ENCODE measurements at places on chromosomes 6 and 20. TPM values are rescaled to one million over a fixed set of nuclear protein-coding genes. Genes with fewer than 3 reads are reported as not detected.
A peak's percentile ranks its signal among the peaks of the same experiment; 100 is the strongest.

SMOC2 gene
- total RNA-seq, result 4.2 TPM

SAMD5 gene
- total RNA-seq, result 9.2 TPM

TBP gene
- 20.8 TPM for total RNA-seq

TRAPPC3L gene
- 0.27 TPM for total RNA-seq

ASIP gene
- total RNA-seq, result not detected

GRM1 gene
- total RNA-seq, result 0.43 TPM

ERVFRD-1 gene
- not detected for total RNA-seq

LINC00237 gene
- not detected for total RNA-seq

TMEM244 gene
- total RNA-seq, result not detected

MDFI gene
- 53.9 TPM for total RNA-seq

BANF2 gene
- total RNA-seq, result not detected

MICB gene
- 0.86 TPM for total RNA-seq

LIME1 gene
- 6.3 TPM for total RNA-seq

SLC18B1 gene
- total RNA-seq, result 19.3 TPM

MEP1A gene
- 3.6 TPM for total RNA-seq

MYMX gene
- 0.53 TPM for total RNA-seq

SLC22A2 gene
- total RNA-seq, result not detected

RPN2 gene
- 206 TPM for total RNA-seq

SMLR1 gene
- 0.53 TPM for total RNA-seq

OOEP gene
- not detected for total RNA-seq

DNA sequence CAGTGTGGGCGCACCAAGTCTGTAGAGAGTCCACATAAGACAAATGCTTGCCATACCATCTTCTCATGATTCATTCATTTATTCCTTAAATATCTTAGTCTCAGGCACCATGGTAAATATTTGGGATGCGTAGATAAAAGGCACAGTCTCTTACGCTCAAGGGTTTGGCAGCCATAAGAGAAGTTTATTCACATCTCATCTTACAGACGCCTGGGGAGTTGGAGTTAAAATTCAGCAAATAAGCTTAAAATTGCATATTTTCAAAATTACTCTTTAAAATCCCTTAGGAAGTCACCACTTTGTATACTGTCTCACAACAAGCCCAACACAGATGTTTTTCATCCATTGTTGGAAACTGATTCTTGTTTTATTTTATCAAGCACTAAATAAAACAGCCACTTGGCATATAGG is 363.3 kb downstream of the KIF16B start:
- no peaks in the 10 kb centered on the region for H3K36me3 ChIP-seq
- no peak for DNase-seq
- H3K4me3 ChIP-seq, result no peak overlapping the region
- H3K27me3 ChIP-seq, result peaks cover 7% of the 10 kb centered on the region
- H3K4me1 ChIP-seq, result peaks cover under 1% of the 10 kb centered on the region
- H3K27ac ChIP-seq, result no peak overlapping the region

GRCh38 chr6:79605968-79606764 is 25.0 kb upstream of the SH3BGRL2 start:
- DNase-seq, result no peak
- H3K27ac ChIP-seq, result peak overlapping the region; percentile 41
- no peaks in the 10 kb centered on the region for H3K27me3 ChIP-seq
- H3K4me3 ChIP-seq, result no peak overlapping the region
- H3K4me1 ChIP-seq, result peaks cover 42% of the 10 kb centered on the region

- no peak overlapping the region for H3K27ac ChIP-seq
- H3K27me3 ChIP-seq, result peaks cover 3% of the 10 kb centered on the region
- H3K4me3 ChIP-seq, result no peak overlapping the region
- H3K36me3 ChIP-seq, result no peaks in the 10 kb centered on the region
Measured at GRCh38 chr6:100240798-100241197, 223.9 kb downstream of the SIM1 start.

DNA sequence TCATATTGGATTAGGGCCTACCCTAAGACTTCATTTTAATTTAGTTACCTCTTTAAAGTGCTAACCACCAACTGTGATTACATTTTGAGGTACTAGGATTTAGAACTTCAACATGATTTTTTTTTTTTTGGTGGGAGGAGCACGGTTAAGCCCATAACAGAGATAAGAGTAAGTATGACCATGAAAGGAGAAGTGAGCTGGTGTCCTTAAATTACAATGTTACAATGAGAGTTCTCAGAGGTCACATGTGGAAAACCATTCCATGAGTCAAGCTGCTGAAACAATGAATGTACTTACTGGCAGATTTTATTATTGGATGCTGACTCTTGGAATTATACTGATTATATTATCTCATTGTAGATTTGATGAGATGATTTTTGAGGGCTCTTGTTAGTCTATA is 779.3 kb upstream of the CITED2 start:
- DNase-seq, result no peak
- H3K27me3 ChIP-seq, result no peaks in the 10 kb centered on the region

DNA sequence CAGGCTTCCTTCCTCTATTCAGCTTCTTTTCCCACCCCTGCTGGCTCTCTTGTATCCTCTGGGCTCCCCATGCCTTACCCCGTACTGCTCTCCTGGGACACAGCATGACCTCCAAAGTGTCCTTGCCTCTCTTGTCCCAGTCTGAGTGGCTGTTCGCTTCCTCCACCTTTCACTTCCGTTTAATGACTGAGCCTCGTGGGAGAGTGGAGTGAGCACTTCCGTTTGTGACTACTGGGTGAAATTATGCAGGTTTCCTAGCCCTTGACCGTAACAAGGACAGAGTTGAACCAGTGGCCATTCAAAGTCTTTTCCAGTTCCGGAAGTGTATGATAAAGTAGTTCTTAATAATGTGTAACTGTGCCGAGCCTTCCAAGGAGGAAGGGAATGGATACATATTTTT is 109.2 kb downstream of the ARID1B start:
- H3K27ac ChIP-seq, result no peak overlapping the region
- no peaks in the 10 kb centered on the region for H3K36me3 ChIP-seq
- DNase-seq, result no peak
- no peak overlapping the region for H3K4me3 ChIP-seq
- H3K4me1 ChIP-seq, result peaks cover 68% of the 10 kb centered on the region

GRCh38 chr6:145213614-145214013 is 521.7 kb downstream of the EPM2A start:
- no peaks in the 10 kb centered on the region for H3K36me3 ChIP-seq
- peaks cover 17% of the 10 kb centered on the region for H3K27me3 ChIP-seq
- no peak overlapping the region for H3K27ac ChIP-seq

DNA sequence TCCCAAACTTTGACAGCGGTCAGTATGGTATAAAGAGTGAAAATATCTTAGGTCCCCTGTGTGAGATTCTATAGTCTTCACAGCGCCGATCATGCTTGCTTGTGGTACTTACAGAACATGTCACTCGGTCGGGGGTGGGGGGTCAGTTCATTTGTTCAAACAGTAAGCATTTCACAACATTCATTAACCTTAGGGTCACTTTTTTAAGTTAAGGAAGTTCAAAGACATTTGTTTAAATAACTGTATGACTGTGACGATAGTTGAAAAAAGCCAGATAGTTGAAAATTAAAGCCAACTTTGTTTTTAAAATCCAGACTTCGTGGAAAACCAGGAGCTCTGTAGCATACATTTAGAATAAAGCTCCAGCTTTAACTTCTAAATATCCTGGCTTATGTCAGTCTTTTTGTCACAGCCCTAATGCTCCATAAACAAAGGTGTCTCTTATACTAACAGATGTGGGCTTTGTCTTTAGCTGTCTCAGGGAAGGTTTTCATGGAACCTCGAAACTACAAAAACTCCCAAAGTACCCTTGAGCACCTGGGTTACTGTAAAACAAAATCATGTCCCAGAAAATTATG is 57.9 kb upstream of the PHACTR2 start:
- peaks cover 10% of the 10 kb centered on the region for H3K4me1 ChIP-seq
- H3K4me3 ChIP-seq, result no peak overlapping the region
- no peaks in the 10 kb centered on the region for H3K36me3 ChIP-seq

DNA sequence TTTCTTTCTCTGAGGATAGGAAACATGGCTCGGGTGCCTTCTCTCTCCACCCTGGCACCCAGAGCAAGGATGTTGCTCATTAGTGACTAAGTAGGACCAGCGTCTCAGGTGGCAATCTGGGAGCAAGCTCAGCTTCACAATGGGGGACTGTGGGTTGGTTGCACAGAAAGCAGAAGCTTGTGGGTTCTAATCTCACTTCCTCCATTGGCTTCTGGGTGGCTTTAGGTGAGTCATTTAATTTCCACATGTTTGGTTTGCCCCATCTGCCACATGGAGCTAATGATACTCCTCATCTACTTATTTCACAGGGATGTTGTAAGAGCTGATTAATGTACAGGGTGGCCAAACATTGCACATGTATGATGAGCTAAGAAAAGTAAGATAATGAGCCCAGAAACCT is 54.8 kb upstream of the AKIRIN2 start:
- no peak overlapping the region for H3K4me3 ChIP-seq
- H3K4me1 ChIP-seq, result peaks cover 16% of the 10 kb centered on the region
- DNase-seq, result no peak
- peak overlapping the region; percentile 48 for H3K27ac ChIP-seq
- no peaks in the 10 kb centered on the region for H3K27me3 ChIP-seq

GRCh38 chr20:52974179-52974594 is 2.0 kb downstream of the TSHZ2 start:
- no peaks in the 10 kb centered on the region for H3K36me3 ChIP-seq
- peaks cover 49% of the 10 kb centered on the region for H3K4me1 ChIP-seq
- H3K27me3 ChIP-seq, result peaks cover 11% of the 10 kb centered on the region
- DNase-seq, result no peak
- peak overlapping the region; percentile 87 for H3K27ac ChIP-seq
- H3K4me3 ChIP-seq, result peak overlapping the region; percentile 99

GRCh38 chr20:39142407-39143096 is 180.4 kb downstream of the DHX35 start:
- no peak for DNase-seq
- no peaks in the 10 kb centered on the region for H3K4me1 ChIP-seq
- H3K27ac ChIP-seq, result no peak overlapping the region
- no peaks in the 10 kb centered on the region for H3K36me3 ChIP-seq

GRCh38 chr6:37491830-37492208 is 7.9 kb downstream of the CCDC167 start:
- no peak overlapping the region for H3K4me3 ChIP-seq
- no peak for DNase-seq
- H3K4me1 ChIP-seq, result peaks cover 32% of the 10 kb centered on the region
- peaks cover 9% of the 10 kb centered on the region for H3K36me3 ChIP-seq

GRCh38 chr20:61299104-61299503 is 47.0 kb downstream of the CDH4 start:
- DNase-seq, result no peak
- no peaks in the 10 kb centered on the region for H3K27me3 ChIP-seq
- no peaks in the 10 kb centered on the region for H3K36me3 ChIP-seq
- no peak overlapping the region for H3K27ac ChIP-seq
- H3K4me1 ChIP-seq, result peaks cover 18% of the 10 kb centered on the region
- H3K4me3 ChIP-seq, result no peak overlapping the region

DNA sequence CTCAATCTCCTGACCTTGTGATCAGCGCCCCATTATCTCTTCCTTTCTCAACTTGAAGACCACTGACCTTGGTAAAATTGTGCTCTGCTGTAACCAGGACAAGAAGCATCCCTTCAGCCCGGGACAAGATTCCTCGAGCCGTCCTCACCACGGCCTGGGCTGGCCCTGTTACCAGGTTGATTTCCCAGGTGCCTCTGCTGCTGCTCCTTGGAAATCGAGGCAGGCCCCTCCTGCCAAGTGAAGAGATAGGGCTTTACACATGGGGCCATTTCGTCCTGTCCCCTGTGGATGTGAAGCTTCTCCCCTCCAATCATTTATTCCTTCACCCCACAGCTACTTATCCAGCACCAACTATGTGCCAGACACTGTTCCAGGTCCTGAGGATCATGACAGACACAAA is 21.5 kb downstream of the RAB44 start:
- no peaks in the 10 kb centered on the region for H3K36me3 ChIP-seq
- no peak overlapping the region for H3K27ac ChIP-seq
- no peak overlapping the region for H3K4me3 ChIP-seq
- DNase-seq, result no peak
- H3K27me3 ChIP-seq, result no peaks in the 10 kb centered on the region

DNA sequence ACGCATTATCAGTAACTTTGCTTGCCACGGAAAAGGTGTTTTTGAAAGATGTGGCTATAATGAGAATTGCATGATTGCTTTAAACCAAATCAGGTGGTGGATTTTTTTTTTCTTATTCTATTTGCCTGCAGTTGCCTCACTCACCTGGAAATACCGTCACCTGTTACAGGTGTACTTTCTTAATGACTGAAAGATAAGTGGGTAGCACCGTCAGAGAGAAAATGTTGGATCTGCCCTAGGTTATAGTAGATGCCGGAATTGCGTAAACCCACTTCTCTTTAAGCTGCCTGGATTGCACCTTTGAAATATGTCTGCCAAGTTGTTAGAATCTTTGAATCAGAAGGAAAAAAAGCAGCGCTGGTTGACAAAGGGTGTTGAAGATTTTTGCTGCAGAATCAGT is 68.5 kb downstream of the SH3BGRL2 start:
- peaks cover 13% of the 10 kb centered on the region for H3K4me1 ChIP-seq
- no peaks in the 10 kb centered on the region for H3K27me3 ChIP-seq
- H3K36me3 ChIP-seq, result peaks cover 15% of the 10 kb centered on the region
- H3K4me3 ChIP-seq, result no peak overlapping the region

DNA sequence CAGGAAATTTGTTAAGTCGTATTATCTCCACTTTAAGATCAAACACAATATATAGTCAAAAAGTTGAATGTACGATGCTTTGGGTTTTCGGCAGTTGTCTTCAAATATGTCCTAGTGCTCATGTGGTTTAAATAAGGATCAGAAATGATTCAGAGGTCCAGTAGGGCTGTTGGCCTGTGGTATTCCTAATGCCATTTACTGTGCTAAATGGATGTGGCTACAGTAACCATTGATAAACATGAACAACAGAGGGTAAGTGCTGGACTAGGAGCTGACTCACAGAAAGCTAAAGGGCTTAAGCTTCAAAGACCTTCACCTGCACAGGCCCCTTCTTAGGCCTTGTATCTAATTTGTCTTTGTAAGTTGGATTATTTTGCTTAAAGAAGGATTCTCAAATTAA is 80.5 kb upstream of the TPD52L1 start:
- H3K27ac ChIP-seq, result no peak overlapping the region
- H3K27me3 ChIP-seq, result no peaks in the 10 kb centered on the region
- H3K36me3 ChIP-seq, result peaks cover 12% of the 10 kb centered on the region
- no peaks in the 10 kb centered on the region for H3K4me1 ChIP-seq
- no peak overlapping the region for H3K4me3 ChIP-seq

GRCh38 chr6:111238464-111239119 is 151.3 kb downstream of the SLC16A10 start:
- DNase-seq, result no peak
- H3K36me3 ChIP-seq, result no peaks in the 10 kb centered on the region
- H3K4me1 ChIP-seq, result no peaks in the 10 kb centered on the region

DNA sequence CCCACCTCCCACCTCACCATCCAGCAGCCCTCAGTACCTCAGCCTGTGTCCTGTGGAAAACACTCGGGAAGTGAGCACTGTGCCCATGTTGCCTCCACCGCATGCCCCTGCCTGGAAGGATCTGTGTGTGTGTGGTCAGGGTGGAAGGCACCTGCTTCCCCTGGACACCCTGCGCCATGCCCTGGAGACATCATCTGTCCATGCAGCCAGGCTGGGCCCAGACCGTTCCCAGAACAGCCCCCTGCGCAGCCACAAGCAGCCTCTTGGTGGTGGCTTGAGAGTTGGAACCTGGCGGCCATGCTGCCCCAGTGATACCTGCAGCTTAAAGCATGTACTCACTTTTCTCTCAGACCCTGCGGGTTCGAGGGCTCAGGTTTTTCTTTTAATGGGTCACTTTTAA is 34.9 kb upstream of the SLC22A1 start:
- H3K36me3 ChIP-seq, result peaks cover 19% of the 10 kb centered on the region
- no peak overlapping the region for H3K27ac ChIP-seq
- DNase-seq, result no peak
- no peak overlapping the region for H3K4me3 ChIP-seq

GRCh38 chr20:17610566-17611289 is 40.9 kb downstream of the DSTN start:
- H3K4me1 ChIP-seq, result peaks cover 15% of the 10 kb centered on the region
- H3K27me3 ChIP-seq, result no peaks in the 10 kb centered on the region
- peak overlapping the region; percentile 89 for H3K27ac ChIP-seq
- no peak for DNase-seq
- H3K4me3 ChIP-seq, result no peak overlapping the region
- peaks cover 15% of the 10 kb centered on the region for H3K36me3 ChIP-seq

All from type B pancreatic cell (in vitro differentiated cells).